ENCODE measurements at places on chromosomes 12 and 14.

- DNase-seq: no peak
Measured at GRCh38 chr12:23340351-23340750, 609.1 kb downstream of the SOX5 start.

GRCh38 chr12:367972-368371, 21.1 kb downstream of the KDM5A start:
- DNase-seq: no peak

DNA sequence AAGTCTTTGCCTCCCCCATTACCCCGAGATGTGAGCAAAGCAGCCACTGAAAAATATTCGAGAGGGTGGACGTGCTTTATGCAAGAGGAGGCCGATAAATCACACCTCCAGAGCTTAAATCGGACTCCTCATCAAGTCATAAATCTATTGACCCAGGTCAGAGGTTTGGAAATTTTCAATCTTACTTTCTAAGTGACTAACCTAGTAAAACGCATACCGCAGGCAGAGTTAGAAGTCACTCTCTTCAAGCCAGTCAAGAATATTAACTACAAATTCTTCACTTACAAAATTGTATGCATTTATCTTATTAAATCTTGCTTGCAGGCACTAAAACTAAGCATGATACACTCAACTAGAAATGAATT, 34.9 kb downstream of the GPHB5 start:
- no peak for DNase-seq

- no peak for DNase-seq
Measured at GRCh38 chr14:57266065-57266464, 2.6 kb downstream of the EXOC5 start.

GRCh38 chr12:12443431-12443878, 86.6 kb downstream of the BORCS5 start:
- no peak for DNase-seq

DNA sequence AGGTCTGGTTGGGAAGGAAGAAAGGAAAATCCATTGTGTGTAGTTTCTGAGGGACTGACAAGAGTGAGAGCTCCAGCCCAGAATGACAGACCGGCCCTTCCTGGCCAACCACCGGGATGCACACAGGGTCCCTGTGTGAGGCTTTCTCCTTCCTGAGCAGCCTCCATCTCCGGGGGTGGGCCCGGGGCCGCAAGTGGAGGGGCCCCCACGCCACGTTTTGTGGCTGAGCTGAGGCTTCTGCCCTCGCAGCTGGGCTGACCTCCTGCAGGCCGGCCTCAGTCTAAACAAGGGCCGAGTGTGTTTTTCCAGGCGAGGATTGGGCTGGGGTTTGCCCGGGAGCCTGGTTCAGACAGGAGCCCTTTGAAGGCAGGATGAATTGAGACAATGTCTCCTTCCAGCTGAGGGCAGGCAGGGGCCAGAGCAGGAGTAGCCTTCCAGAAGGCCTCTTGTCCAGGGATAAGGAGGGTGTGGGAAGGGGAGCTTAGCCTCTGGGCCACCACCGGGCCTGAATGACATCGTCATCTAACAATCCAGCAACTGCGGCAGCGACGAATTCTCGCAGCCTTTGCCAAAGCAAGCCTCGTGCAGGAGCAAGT, 96.5 kb upstream of the NCOR2 start:
- no peak for DNase-seq

GRCh38 chr14:104558231-104559027, 21.1 kb upstream of the C14orf180 start:
- DNase-seq: no peak

GRCh38 chr14:98770151-98770550, 501.8 kb downstream of the BCL11B start:
- no peak for DNase-seq

- DNase-seq: peak; percentile 73
Measured at GRCh38 chr12:67811437-67812361, 163.2 kb downstream of the DYRK2 start.

DNA sequence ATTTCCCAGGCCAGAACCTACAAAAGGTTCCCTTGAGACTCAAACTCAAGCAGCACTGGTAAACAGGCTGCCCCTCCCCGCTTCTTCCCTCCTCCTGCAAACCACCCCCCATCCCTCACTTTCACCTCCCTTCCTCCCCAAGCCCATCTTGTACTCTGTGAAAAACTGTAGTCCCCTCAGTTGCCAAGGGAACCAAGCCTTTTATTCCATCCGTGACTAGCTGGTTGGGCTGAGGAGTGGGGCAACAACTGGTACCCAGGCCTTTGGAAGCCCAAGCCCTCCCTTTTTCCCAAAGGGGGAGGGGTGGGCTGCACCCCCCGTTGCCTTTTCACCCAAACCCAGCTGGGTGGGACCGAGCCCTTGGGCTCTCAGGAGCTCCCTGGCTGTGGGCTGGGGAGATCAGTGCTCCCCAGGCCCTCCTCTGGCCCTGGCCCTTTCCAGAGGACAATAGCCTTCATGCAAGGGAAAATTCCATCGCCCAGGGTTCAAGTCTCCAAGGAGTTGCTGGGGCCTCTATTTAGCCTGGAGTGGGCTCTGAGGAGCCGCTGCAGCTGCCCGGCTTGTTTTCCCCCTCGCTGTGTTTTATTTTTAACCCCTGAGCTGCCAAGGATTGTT, 61.9 kb downstream of the ZFP36L1 start:
- no peak for DNase-seq

DNA sequence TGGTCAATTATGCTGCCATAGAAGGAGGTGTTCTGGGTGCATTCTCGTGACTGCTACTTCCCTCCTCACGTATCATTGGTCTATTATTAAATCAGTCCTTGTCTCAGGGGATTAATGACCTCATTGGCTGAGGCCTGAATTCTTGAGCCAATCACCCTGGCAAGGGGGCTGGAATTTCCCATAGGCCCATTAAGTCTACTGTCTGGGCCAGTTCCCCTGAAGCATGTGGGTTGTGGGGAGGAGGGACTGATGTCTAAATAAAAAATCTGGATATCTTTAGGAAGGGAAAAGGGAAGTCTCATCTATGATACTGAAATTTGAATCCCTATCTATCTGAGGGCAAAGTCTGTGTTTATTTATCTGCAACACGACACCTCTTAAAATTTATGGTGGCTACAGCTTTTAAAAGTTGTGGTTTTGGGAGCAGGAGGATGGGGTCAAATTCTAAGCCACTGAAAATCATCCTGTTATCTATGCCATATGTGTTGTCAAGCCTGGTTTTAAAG, 71.9 kb downstream of the DYRK2 start:
- peak; percentile 74 for DNase-seq

DNA sequence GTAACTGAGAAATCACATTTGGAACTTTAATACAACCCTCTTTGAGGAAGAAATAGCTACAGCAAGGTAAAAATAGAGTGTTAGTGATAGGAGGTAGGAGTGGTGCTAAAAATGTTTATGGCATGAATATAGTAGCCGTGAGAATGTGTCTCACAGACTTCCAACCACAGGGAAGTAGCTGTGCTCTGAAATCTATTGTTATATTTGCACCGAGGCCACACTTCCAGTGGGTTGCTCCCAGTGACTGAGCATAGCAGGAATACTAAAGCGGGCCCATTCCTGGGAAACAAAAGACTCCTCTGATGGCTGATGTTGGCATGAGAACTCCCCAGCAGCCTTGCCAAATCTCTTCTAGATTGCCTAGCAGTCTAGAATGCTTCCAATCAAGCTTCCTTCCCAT, 174.1 kb upstream of the PLXNC1 start:
- no peak for DNase-seq

GRCh38 chr12:66296176-66296683, 6.1 kb upstream of the HELB start:
- DNase-seq: no peak

DNA sequence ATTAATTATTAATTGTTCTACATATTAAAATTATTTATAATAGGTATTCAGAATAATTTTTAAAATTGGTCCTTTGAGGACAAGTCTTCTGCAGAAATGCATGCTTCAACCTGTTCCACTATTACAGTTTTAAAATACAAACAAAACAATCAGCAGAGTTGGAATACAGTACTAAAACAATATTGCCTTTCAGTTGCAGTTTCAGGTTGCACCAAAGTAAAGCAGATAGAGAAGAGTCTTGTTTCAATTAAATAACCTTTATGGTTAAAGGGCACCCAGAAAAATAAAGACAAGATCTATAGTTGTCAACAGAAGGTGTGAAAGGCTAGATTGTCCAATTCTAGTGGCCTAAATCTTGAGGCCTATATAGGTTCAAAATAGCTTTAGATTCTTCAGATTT, 424.5 kb downstream of the FOXG1 start:
- no peak for DNase-seq

GRCh38 chr12:91940826-91941570, 204.6 kb downstream of the BTG1 start:
- no peak for DNase-seq

DNA sequence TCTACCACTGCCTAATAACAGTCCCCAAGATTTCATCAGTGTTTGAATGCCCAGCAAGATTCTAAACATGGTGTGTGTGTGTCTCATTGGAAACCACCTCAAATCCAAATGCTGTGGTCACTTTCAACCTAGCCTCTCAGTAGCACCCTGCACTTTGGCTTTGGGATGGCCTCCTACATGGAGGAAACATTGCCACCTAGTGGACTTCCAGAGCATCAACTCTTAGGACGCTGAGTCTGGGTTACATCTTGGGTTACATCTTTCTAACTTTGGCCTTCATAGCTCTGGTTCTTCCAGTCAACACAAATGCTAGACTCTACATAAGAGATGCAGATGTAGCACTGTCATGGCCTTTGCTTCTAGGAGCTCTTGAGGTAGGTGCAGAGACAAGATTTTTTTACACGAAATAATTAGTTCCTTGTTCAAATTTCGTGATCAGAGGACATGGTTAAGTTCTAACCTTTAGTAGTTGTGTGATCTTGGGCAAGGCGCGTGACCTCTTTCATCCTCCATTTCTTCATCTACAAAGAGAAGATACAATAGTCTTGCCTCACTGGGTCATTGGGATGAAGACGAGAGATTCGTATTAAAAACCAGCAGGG, 113.5 kb upstream of the VASH1 start:
- peak; percentile 29 for DNase-seq

GRCh38 chr14:103317251-103317650, 16.8 kb upstream of the EIF5 start:
- no peak for DNase-seq

GRCh38 chr12:132419631-132420246, 70.2 kb upstream of the FBRSL1 start:
- DNase-seq: no peak

DNA sequence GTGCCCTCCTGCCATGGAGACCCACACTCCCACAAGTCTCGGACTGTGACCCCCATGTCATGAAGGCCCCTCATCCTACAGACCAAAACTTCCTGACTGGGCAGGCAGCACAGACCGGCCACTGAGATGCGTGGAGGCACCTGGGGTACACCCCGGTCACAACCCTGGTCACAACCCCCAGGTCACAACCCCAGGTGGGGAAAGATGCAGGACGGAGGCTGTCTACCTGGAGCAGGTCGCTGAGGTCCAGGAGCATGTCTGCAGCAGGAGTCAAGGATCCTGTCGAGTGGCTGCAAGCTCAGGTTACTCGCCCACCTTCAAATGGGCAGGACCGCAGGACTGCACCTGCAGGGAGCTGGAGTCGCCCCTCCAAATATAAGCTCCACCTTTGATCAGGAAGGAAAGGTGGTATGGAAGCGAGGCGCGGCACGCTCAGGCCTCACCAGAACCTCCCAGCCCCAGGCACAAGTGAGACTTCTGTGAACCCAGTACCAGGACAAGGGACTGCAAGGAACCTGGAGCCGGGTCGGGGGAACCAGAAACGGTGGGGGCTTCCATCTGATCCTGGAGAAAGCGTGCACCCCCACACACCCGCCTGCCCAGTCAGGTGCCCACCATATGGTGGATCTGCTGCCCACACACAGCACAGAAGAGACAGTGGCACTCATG, 8.1 kb downstream of the BTBD6 start:
- DNase-seq: no peak

- DNase-seq: peak; percentile 47
Measured at GRCh38 chr14:50943943-50944646, at the start of gene PYGL. PYGL (minus strand) TSS chr14:50944483; CDS start chr14:50944403, 80 bp downstream.

DNA sequence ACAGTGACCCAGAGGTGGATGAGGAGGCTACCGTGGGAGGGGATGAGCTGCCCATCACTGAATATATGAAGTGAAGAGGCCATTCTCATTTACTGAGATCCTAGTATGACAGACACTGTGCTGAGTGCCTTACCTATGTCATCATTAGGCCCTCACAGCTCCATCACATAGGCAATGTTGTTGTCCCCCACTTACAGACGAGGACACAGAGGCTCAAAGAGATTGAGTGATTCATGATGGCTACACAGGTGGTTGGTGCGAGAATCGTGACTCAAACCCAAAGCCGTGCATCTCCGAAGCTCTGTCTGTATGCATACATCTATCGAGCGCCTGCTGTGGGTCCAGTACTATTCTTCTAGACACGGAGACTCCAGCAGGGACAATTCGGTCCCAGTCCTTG, 5.9 kb upstream of the CCDC197 start:
- DNase-seq: no peak

DNA sequence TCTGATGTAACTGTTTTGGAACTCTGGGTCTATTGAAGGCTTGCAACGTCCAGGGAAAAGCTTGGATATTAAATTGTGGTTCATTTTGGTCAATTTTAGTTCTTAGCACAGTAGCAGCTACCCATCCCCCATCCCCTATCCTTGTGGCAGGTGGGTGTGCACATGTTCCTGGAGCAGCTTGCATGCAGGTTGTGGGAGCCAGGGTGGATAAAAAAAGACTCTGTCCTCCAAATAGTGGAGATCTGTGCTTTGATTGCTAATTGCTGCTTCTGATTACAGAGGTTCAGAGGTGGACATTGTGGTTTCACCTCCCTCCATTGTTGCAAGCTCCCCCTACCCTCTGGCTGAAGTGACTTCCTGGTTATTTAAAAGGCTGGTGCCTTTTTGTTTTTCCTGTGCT, 23.1 kb downstream of the ATP23 start:
- no peak for DNase-seq

DNA sequence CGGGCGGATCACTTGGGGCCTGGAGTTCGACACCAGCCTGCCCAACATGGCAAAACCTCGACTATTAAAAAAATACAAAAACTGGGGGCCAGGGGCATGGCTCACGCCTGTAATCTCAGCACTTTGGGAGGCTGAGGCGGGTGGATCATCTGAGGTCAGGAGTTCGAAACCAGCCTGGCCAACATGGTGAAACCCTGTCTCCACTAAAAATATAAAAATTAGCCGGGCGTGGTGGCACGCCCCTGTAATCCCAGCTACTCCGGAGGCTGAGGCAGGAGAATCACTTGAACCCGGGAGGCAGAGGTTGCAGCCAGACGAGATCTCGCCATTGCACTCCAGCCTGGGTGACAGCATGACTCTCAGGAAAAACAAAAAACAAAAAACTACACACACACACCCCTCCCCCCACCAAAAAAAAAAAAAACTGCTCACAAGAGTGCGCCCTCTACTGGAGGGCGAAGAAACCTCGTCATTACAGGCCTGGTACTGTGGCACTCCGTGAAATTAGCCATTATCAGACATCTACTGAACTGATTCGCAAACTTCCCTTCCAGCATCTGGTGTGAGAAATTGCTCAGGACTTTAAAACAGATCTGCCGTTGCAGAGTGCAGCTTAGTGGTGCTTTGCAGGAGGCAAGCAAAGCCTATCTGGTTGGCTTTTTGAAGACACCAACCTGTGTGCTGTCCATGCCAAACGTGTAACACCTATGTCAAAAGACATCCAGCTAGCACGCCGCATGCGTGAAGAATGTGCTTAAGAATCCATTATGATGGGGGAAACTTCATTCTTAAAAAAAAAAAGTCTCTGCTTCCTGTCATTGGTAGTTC, 7.7 kb downstream of the PPP1R3E start:
- DNase-seq: peak; percentile 14

All from brain microvascular endothelial cell (primary cell).